Endothelial cell (in vitro differentiated cells): ENCODE measurements at places on chromosomes 1 and 21. TPM values are rescaled to one million over a fixed set of nuclear protein-coding genes. Genes with fewer than 3 reads are reported as not detected.

The TRPM2 gene
- 0.15 TPM for total RNA-seq

The FCAMR gene
- total RNA-seq: not detected

The ANKRD65 gene
- 0.31 TPM for total RNA-seq

The DDAH1 gene
- 10.8 TPM for total RNA-seq

The HES4 gene
- 144 TPM for total RNA-seq

The SLX9 gene
- 13.7 TPM for total RNA-seq

The CATSPERE gene
- 1.1 TPM for total RNA-seq

The SPRR3 gene
- total RNA-seq: not detected

The SERPINC1 gene
- not detected for total RNA-seq

The KRTAP23-1 gene
- total RNA-seq: not detected

The SPATA17 gene
- 0.36 TPM for total RNA-seq

The RGS13 gene
- not detected for total RNA-seq

The MRPS6 gene
- total RNA-seq: 42.4 TPM

GRCh38 chr1:167186771-167187170 lies 33.9 kb upstream of the POU2F1 start:
- no peak for DNase-seq

DNA sequence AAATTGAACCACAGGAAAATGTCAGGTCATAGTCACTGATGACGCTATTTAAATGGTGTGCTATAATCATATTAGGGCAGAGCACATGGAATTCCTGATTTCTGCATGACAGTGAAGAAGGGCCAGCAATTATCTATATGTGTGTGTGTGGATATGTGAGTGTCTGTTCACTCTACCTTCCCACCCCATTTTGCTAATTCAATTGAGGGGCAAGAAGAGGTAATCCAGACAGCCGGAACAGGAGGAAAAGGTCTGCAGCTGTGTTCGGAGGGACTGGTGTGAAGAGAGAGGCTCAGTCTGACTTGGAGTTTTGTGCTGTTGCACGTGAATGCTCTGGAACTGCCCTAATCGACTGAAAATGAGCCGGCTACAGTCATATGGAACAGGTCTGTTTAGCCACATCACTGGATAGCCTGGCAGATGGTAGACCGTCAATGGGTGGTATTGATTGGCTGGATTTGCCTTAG lies 5.1 kb upstream of the ELAVL4 start:
- no peak for DNase-seq

- DNase-seq: no peak
These were observed 211.1 kb downstream of the LRRC40 start for GRCh38 chr1:69994241-69994640.

DNA sequence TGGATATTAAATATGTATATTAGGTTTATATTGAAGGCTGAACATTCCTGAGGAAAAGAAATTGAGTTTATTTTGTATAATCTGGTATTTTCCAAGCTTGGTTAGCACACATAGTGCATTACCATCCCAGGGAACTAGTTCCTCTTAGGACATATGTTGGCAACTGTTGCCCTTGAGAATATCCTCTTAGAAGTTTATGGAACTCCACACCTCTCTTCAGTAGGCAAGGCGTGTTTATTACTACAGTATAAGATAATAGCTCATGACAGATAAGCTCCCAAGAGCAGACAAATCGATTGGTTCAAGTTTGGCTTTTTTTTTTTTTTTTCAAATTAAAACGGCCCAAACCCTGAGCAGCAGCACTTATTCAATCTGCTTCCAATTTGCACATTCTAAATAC lies 59.8 kb upstream of the SIPA1L2 start:
- DNase-seq: no peak

GRCh38 chr1:231666220-231666936 lies 39.8 kb downstream of the DISC1 start:
- no peak for DNase-seq

- no peak for DNase-seq
These were observed 53.8 kb upstream of the ATP1B1 start for GRCh38 chr1:169052727-169053126.

DNA sequence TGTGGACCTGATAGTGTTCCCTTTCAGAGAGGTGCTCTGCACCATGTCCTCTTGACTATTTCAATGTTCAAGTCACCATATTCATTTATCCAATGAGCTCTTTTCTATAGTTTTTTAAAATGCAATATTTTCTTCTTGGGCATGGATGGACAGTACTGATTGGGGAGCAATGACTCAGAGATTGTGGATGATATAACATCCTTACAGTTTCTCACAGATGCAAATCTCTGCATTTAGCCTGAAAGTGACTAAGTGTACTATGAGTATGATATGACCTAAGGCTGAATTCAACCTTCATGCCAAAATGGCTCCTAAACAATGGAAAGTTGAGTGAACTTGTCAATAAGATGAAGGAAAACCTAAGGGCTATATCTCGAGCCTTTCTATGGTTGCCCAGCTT lies 36.5 kb downstream of the C4BPA start:
- no peak for DNase-seq

DNA sequence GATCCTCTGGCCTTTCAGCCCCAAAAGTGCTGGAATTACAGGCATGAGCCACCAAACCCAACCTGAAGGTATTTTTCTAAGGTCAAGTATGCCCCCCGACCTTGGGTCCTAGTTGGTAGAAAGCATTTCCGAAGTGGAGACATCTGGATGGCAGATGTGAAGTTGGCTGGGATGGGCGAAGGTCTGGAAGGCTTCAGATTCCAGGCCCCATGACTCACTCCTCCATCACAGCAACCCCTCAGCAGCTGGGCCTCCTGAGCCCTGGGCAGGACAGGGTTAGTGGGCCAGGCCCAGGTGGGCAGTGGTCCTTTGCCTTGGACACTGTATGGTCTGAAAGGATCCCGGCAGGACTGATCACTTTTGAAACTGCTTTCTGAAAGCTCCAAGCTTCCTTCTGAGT lies 23.3 kb downstream of the NAV1 start:
- DNase-seq: no peak

GRCh38 chr1:109935451-109935900 lies 24.8 kb downstream of the CSF1 start:
- DNase-seq: no peak

- DNase-seq: no peak
These were observed 215.5 kb upstream of the USP25 start for GRCh38 chr21:15514073-15514946.

DNA sequence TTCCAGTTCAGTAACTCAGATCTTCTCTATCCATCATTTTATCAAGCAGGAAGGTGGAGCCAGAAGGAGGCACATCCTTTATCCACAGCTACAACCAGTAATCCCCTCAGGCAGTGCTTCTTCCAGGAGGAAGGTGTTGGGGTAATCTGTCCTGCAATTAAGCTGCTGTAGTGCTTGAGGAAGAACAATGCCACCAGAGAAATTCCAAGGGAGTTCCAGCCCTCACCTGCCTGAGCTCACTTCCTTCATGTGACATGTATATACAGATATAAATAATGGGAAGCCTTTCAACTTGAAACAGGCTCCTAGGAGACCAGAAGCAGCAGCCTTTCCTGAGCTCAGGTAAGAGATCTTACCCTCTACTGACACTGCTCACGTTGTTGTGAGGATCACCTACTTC lies 2.2 kb upstream of the IL20 start:
- no peak for DNase-seq

DNA sequence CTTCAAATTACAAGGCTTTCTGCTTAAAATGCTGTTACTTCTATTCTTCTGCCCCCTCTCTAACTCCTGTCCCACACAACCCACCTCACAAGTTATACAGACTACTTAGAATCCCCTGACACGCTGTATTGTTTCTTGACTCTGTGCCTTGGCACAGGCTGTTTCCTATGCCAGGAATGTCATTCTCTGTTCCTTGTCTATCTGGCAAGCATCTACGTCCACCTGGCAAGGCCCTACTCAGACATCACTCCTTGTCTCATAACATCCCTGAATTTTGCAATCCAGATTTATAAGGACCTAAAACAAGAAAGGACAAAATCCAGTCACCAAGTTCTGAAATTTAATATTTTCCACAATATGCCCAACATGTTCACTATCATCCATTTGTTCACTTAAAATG lies 182.0 kb upstream of the CHRM3 start:
- no peak for DNase-seq

- no peak for DNase-seq
These were observed 7.3 kb upstream of the HPCAL4 start for GRCh38 chr1:39698568-39698967.

GRCh38 chr1:51189421-51190073 lies 46.5 kb upstream of the RNF11 start:
- peak; percentile 59 for DNase-seq

- DNase-seq: no peak
These were observed 7.5 kb upstream of the VASH2 start for GRCh38 chr1:212942679-212943392.

DNA sequence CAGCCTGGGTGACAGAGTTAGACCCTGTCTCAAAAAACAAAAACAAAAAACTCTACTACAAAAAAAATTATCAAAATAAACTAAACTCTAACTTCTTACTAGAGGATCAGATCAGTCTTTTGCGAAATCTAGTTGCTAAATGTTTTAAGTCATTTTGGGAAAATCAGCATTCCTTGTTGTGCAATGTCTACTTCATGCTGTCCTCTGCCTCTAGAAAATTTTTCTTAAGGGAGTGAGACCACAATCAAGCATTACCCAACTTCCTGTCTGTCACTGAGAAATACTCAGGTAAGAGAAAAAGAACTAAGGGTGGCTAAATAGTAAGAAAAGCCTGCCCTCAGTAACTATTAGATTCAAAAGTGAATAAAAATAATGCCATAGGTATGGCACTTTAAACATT lies 67.2 kb upstream of the FOXD3 start:
- DNase-seq: no peak

- no peak for DNase-seq
These were observed 192.4 kb upstream of the ARHGEF16 start for GRCh38 chr1:3261969-3262579.

DNA sequence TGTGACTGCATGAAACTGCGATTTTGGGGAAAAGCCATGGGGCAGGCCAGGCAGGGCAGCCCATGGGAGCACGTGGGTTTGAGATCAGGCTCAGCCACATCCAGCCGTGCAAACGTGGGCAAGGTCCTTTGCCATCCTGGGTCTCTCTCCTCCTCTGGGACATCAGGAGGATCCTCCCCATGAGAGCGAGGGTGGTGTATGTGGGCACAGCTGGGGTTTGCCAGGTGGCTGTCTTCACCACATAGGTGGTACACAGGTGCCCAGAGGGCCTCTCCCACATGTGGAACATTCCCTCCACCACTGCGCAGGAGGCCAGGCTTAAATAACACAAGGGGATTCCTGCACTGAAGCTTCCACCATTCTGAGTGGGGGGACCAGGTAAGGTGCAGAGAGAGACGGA lies 136.7 kb downstream of the DMRTB1 start:
- DNase-seq: no peak

- no peak for DNase-seq
These were observed 13.3 kb downstream of the UTS2 start for GRCh38 chr1:7839526-7839925.

DNA sequence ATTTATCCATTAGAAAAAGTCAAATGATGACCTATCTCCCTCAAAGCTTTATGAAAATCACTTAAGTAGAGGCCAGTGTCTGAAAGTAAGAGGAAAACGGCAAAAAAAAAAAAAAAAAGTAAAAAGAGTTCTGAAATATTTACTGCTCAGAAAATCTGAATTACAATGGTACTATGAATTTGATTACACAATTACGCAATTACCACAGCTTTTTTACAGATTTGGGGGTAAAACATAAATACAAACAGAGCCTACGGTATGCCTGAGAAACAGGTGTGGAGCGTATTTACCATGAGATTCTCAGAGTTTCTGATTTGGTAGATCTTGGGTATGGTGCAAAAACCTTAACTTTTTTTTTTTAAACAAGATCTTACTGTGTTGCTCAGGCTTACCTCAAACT lies 15.9 kb upstream of the FBXO28 start:
- no peak for DNase-seq

GRCh38 chr1:117886101-117886795 lies 43.2 kb downstream of the GDAP2 start:
- DNase-seq: no peak

DNA sequence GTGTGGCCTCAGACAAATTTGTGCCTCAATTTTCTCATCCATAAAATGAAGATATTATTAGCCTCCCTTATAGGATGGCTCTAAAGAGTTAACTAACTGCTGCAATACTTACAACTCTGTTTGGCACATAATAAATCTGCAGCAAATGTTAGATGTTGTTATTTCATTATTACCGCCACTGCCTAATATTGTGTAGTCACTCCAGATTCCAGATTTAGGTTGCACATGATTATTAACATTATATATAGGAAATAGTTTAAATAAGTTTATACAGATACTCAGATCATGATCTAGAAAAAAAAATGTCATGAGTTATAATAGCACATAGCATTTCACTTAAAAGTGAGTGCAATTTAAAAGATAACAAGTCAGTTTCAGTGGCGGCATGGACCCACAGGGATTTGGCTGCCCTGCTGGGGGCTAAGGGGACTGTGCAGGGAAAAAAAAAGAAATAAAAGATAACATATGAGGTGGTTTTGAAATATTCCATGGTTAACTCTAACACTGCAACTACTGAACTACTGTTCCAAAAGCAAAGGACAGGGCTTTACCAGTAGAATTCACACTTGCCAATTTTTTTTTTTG lies 170.4 kb downstream of the TGFBR3 start:
- DNase-seq: no peak

GRCh38 chr1:65207317-65207716 lies 59.3 kb downstream of the AK4 start:
- no peak for DNase-seq

GRCh38 chr1:30133414-30134055 lies 589.9 kb downstream of the MATN1 start:
- no peak for DNase-seq

GRCh38 chr1:20867847-20868246 lies 80.7 kb upstream of the HP1BP3 start:
- DNase-seq: no peak

- DNase-seq: no peak
These were observed 1171.8 kb downstream of the AMY1C start for GRCh38 chr1:104921525-104921924.

DNA sequence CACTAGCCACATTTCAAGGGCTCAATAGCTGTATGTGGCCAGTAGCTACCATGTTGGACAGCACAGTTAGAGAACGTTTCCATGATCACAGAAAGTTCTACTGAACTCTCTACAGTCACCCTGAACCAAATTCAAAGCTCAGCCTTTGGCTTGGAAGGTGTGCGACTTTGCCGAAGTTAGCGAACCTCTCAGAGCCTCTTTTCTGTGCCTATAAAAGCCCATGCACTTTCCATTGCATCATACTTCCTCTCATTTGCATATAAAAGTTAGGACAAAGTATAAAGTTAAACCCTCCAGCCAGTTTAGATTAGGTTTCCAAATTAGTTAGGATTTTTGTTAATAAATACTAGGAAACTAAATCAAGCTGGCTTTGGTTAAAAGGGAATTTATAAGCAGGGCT lies 4.7 kb upstream of the SLC1A7 start:
- DNase-seq: no peak

- DNase-seq: no peak
These were observed 44.1 kb downstream of the CRB1 start for GRCh38 chr1:197312163-197312562.

GRCh38 chr1:178743801-178744200 lies 18.8 kb downstream of the RALGPS2 start:
- DNase-seq: no peak

GRCh38 chr1:16006552-16007485 lies 2.8 kb downstream of the SRARP start:
- no peak for DNase-seq
